Pancreas (tissue), 10 donors: ENCODE measurements at places on chromosomes 1 and 21. TPM values are rescaled to one million over a fixed set of nuclear protein-coding genes. Genes with fewer than 3 reads are reported as not detected.
A peak's percentile ranks its signal among the peaks of the same experiment; 100 is the strongest.

The SH3BGR gene
- total RNA-seq: 3.5 TPM

The CLCA4 gene
- total RNA-seq: not detected

The SSR2 gene
- total RNA-seq: 236 TPM

The MPL gene
- 0.13 TPM for total RNA-seq

- no peak overlapping the region for H3K4me3 ChIP-seq
- H3K27me3 ChIP-seq: no peaks in the 10 kb centered on the region
- H3K4me1 ChIP-seq: no peaks in the 10 kb centered on the region
- DNase-seq: no peak
- no peaks in the 10 kb centered on the region for H3K36me3 ChIP-seq
Observed at GRCh38 chr1:34736692-34737091, 18.2 kb upstream of the GJB5 start.

DNA sequence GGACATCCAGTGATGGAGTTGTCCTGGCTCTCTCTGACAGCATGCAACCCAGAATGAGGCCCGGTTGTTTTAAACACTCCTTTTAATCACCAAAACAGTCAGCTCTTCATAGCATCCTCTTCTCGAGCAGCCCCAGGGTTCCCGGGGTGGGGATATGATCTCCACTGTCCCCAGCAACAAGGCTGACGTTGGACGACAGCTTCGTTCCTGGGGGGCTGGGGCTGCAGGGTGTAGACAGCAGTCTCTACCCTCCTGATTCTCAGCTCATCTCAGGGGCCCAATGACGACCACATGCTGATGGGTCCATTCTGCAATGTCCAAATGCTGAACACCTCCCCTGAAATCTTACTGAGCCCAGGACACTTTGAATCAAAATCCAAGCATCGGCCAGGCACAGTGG is 27.0 kb downstream of the TRIM11 start:
- peak overlapping the region; percentile 68 for H3K4me3 ChIP-seq
- H3K27ac ChIP-seq: no peak overlapping the region

DNA sequence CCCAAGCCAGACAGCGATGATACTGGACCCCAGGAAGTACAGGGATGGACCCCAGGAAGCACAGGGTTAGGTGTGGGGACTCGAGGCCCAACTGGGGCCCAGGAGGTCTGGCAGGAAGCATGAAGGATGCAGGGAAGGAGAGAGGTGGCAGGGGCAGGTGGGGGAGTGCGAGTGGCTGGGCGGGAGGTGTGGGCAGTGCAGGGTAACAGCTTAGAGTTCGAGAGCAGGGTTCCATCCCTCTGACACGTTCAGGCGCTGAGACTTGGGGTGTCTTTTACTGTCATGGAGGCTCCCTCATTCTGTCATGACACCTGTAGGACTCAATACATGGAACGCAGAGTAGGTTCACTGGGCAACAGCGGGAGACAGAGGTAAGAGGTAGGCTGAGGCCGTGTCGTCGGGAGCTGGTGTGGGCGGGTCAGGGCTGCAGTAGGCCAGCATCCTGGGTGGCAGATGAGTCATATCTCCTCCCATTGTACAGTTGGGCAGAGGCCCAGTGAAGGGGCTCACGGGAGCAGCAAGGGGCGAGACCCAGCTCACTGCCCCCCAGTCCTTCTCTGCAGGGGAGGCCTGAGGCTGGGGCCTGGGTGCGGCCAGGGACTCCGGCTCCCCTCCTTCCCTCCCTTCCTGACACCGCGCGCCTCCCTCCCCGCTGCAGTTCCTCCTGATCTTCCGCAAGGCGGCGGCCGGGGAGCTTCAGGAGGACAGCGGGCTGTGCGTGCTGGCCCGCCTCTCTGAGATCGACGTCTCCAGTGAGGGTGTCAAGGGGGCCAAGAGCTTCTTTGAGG is 11.6 kb upstream of the CTRC start:
- no peaks in the 10 kb centered on the region for H3K27me3 ChIP-seq
- H3K4me1 ChIP-seq: peaks cover 7% of the 10 kb centered on the region
- DNase-seq: peak; percentile 26
- no peak overlapping the region for H3K4me3 ChIP-seq
- H3K27ac ChIP-seq: peak overlapping the region; percentile 81

GRCh38 chr21:16177532-16177931 is 447.8 kb downstream of the USP25 start:
- no peak overlapping the region for H3K27ac ChIP-seq
- H3K27me3 ChIP-seq: no peaks in the 10 kb centered on the region
- H3K36me3 ChIP-seq: no peaks in the 10 kb centered on the region
- H3K4me1 ChIP-seq: no peaks in the 10 kb centered on the region
- DNase-seq: no peak

DNA sequence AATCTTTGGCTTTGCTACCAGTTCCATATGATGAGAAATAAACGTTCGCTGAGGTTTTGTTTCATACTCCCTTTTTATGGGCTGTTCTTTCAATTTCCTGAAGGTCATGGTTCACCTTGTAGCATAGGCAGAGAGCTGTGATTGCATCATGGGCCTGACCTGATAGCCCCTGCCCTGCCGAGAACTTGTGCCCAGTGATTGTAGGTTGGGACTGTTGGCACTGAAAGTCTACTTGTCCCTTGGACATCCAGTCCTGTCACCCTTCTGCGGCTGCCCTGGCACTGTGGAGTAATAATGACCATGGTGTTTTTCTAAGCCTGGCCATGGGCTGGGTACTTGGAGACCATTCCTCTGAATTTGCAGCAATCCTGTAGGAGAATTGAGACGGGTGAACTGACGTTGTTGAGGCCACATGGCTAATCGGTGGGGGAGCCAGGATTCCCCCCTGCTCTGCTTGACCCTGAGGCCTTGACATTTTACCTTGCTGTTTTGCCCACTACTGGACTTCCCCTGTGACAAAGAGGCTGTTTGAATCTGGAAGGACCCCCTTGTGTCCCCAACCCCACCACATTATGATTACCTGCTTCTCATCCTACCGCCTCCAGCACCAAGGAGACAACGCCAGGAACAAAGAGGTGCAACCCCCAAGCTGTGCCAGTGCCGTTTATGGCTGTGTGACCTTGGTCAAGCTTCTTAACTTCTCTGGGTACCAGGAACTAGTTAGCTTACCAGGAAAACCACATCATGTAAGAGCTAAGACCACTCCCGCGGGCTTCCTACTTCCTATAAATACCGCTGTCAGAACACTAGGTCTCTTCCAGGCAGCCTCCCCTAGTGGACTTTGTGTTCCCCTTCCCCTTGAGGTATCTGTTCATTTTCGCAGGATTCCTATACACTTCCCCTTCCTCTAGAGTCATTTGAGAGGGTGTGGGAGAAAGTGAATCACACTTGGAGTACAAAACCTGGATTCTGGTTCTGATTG is 23.4 kb downstream of the SESN2 start:
- DNase-seq: no peak
- no peak overlapping the region for H3K27ac ChIP-seq
- H3K4me1 ChIP-seq: no peaks in the 10 kb centered on the region
- peaks cover 17% of the 10 kb centered on the region for H3K36me3 ChIP-seq

GRCh38 chr21:41774467-41775148 is 7.8 kb upstream of the RIPK4 start:
- no peak overlapping the region for H3K4me3 ChIP-seq
- DNase-seq: no peak
- no peak overlapping the region for H3K27ac ChIP-seq
- peaks cover 4% of the 10 kb centered on the region for H3K4me1 ChIP-seq

DNA sequence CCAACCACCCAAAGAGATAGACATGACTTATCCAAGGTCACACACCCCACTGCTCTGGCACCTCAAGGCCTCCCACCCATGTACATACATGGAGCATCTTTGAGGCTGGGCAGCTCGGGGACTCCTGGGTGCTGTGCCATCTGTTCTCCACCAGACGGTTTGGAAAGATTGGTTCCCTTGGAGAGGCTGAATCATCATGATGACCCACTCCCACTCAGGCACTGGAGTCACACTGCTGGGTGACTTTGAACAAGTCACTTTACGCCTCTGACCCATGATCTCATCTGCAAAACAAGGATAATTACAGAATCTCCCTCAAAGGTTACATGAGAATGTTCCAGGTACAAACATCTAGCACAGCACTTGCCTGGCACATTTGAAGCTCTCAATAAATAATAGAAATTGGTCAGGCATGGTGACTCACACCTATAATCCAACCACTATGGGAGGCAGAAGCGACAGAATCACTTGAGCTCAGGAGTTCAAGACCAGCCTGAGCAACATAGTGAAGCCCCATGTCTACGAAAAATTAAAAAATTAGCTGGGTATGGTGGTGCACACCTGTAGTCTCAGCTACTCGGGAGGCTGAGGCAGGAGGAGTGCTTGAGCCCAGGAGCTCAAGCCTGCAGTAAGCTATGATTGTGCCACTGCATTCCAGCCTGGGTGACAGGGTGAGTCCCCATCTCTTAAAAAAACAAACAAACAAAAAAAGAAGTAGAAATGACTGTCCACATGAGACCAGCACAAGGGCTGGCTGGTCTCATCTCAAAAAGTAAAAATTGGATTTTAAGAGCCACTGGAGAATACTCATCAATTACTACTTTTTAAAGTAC is 74.9 kb downstream of the RRAGC start:
- peaks cover 57% of the 10 kb centered on the region for H3K27me3 ChIP-seq
- no peaks in the 10 kb centered on the region for H3K36me3 ChIP-seq
- DNase-seq: no peak

DNA sequence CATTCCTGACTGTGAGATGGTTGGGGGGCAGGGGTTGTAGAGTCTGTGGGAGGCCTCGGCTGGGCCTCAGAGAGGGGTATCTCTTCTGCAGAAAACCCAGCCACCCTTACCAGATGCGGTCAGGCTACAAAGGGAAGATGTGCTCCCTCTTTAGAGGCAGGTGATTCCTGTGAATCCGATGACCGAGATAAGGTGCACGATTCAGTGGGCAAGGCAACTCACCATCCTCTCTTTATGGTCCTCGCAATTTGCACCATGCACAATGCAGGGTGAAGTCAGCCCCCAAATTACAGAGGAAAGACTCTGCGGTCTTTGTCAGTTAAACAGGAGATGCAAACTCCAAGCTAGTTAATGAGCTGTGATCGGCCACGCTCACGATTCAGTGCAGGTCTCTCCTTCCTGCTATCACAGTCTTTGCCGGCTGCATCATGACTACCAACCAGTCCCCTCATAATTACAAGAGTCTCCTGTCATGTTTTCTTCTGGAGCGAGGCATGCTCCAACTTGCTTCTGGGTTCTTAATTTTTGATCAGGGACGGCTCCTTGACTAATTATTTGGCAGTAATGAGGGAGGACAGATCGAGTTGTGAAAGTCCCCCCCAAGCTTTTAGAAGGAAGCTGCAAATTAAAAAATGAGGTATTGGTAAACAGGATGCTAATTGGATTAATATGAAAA is 12.5 kb downstream of the TP73 start:
- no peak for DNase-seq
- H3K27me3 ChIP-seq: no peaks in the 10 kb centered on the region
- H3K27ac ChIP-seq: no peak overlapping the region
- H3K4me1 ChIP-seq: peaks cover 4% of the 10 kb centered on the region
- H3K36me3 ChIP-seq: no peaks in the 10 kb centered on the region
- H3K4me3 ChIP-seq: no peak overlapping the region

DNA sequence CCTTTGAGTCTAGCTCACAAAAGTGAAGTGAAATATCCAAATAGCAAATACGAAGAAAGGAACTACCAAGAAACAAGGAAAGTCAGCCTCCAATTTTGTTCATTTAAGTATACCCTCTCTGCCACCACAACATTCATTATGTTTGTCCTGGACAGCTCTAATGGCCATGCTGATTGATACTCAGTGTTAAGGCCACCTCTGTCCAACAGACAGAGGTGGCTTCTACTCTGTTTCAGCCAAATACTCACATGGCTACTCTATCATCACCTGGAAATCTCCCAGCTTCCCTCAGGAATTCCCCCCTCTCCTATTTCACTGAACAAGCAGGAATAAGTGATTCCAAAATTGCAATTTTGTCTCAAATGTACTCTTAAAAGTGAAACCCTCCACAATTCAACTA is 10.7 kb downstream of the APP start:
- no peak for DNase-seq
- H3K4me3 ChIP-seq: no peak overlapping the region
- peaks cover 47% of the 10 kb centered on the region for H3K4me1 ChIP-seq

DNA sequence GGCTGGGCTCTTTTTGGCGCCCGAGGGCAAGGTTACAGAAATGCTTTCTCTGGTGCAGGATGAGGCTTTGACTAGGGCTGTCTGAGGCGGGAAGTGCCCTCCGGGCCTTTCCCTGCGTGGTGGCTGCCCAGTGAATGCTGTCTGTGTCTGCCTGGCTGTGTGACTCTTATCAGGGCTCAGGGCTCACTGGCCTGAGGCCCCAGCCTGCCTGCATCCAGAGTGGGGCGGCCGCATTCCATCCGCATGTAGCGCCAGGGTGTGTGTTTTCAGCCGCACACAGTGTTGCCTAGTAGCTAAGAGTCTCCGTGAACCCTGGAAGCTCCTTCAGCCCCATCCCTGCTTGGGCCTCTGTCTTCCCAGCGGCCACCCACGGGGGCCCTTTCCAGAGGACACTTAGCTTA is 59.1 kb downstream of the FAAP20 start:
- no peak for DNase-seq
- no peak overlapping the region for H3K4me3 ChIP-seq
- no peaks in the 10 kb centered on the region for H3K4me1 ChIP-seq
- H3K27me3 ChIP-seq: no peaks in the 10 kb centered on the region
- no peak overlapping the region for H3K27ac ChIP-seq

- no peak for DNase-seq
- H3K27me3 ChIP-seq: no peaks in the 10 kb centered on the region
- H3K27ac ChIP-seq: no peak overlapping the region
- no peaks in the 10 kb centered on the region for H3K4me1 ChIP-seq
Observed at GRCh38 chr1:230043081-230043480, 24.0 kb upstream of the GALNT2 start.

- H3K27me3 ChIP-seq: no peaks in the 10 kb centered on the region
- no peak for DNase-seq
- peaks cover 38% of the 10 kb centered on the region for H3K4me1 ChIP-seq
- H3K36me3 ChIP-seq: no peaks in the 10 kb centered on the region
- H3K27ac ChIP-seq: no peak overlapping the region
Observed at GRCh38 chr1:41236781-41237180, 5.3 kb downstream of the SCMH1 start.

DNA sequence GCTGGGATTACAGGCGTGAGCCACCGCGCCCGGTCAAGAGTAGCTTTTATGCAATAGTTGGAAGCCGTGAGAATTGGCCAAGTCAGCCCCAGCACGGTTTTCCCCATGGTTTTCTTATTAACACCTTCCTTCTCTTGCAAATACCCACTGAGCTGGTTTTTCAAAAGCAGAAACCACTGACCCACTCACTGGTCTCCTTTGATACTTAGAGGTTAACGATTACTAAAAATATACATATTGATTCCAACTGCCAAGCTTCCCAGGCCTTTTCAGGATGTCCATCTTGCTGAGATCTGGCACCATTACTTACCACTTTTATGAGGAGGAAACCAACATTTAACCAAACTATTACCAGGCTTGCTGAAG is 25.9 kb upstream of the TARDBP start:
- peak; percentile 54 for DNase-seq
- H3K36me3 ChIP-seq: no peaks in the 10 kb centered on the region
- H3K4me1 ChIP-seq: no peaks in the 10 kb centered on the region
- peak overlapping the region; percentile 23 for H3K27ac ChIP-seq
- no peaks in the 10 kb centered on the region for H3K27me3 ChIP-seq

- no peak for DNase-seq
- H3K27ac ChIP-seq: no peak overlapping the region
- H3K36me3 ChIP-seq: no peaks in the 10 kb centered on the region
- no peaks in the 10 kb centered on the region for H3K4me1 ChIP-seq
- H3K27me3 ChIP-seq: no peaks in the 10 kb centered on the region
Observed at GRCh38 chr21:28669321-28669720, 323.4 kb downstream of the LTN1 start.

GRCh38 chr1:204868340-204868700 is 2.3 kb upstream of the NFASC start:
- H3K4me3 ChIP-seq: no peak overlapping the region
- DNase-seq: no peak
- no peaks in the 10 kb centered on the region for H3K36me3 ChIP-seq
- H3K4me1 ChIP-seq: no peaks in the 10 kb centered on the region
- H3K27ac ChIP-seq: no peak overlapping the region
